Colonic mucosa (tissue), 4 donors: ENCODE measurements at places on chromosomes 16 and 17. TPM values are rescaled to one million over a fixed set of nuclear protein-coding genes. Genes with fewer than 3 reads are reported as not detected.

CA7 gene
- 46.2 TPM for total RNA-seq

SP2 gene
- 21.6 TPM for total RNA-seq

AMFR gene
- total RNA-seq = 68.7 TPM

DNA sequence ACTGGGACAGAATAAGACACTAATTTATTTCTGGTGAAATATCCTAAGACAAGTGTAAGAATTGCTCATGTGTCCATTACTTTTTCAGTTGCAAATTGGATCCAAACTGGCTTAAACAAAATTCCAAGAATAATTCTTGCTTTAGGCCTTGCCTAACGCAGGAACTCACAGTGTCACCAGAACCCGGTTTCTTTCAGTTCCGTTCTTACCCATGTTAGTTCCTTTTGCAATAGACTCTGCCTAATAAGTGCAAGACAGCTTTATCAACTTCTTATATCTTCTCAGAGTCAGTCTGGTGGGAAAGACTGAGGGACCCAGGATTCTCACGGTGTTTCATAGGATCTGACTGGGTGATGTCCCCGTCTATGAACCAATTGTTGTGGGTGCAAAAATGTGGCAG, 24.7 kb downstream of the GDE1 start:
- no peak for DNase-seq

GRCh38 chr17:3905017-3905520, 11.2 kb downstream of the P2RX1 start:
- no peak for DNase-seq

DNA sequence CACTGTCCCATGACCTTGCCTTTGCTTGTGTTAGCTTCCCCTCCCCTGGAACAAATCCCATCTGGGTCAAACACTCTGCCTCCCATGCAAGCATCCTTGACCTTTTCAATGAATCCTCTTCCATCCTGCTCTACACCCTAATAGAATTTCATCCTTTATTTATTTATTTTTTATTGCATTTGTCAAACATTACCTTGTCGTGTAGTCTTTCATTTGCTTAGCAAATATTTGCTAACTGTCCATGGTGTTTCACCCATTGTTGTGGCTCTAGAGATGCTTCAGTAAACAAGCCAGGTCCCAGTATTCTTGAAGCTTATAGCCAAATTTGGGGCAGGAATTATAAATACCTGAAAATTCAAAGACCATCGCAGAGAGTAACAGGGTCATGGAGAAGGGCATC, 51.0 kb upstream of the MRTFB start:
- no peak for DNase-seq

DNA sequence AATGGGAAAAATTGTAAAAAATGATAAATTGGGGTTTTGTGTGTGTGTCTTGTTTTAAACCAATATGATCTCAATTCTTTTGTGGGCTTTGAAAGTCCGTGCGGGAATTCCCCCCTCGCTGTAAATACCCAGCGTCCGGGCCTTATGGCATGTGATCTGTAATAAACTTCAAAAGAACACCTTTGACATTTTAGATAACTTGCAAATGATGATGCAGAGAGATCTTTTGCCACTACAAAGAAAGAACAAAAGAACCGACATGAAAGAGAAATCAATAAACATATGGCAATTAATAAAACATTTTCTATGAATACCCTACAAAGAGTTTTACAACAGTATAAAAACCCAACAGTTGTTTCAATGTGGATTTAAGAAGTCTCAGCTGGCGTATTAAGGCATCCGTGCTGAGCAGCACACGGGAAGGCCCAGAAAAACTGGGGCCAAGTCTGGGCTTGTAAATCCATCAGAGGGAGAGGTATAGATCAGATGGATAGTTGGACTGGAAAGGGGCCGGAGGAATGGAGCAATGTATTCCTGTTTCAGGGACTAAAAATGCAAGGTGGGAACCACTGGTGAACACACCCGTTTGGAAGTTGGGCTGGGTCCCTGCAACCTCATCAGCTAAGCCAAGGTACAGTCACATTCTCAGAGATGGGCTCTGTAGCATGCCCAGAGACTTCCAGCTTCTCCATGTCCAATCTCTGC, 115.2 kb downstream of the IRX5 start:
- DNase-seq = no peak

DNA sequence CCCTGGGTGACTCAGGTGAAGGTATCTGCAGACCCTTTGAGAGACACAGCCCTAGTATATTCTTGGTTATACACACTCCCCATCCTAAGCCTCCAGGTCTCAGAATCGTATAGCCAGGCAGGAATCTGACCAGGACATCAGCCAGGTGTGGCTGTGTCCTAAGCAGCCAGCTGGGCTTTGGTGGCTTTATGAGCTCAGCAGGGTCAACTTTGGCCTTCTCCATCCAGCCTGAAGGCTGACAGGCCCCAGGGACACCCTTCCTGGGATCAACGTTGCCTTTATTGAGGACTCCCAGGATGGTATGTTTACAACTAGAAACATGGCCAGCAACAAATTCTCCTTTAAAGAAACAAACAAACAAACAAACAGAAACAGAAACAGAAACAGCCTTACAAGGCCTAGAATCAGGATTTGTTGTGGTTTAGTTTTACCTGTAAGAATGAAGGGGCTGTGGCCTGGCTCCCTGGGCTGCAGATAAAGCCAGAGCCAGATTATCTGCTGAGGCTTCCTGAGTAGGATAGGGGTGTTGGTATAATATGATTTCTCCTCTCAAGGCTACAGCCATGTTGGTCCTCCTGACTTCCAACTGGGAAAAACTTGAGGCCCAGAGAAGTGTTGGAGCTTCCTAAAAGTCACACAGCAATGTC, 8.5 kb downstream of the KIF19 start:
- DNase-seq = no peak

DNA sequence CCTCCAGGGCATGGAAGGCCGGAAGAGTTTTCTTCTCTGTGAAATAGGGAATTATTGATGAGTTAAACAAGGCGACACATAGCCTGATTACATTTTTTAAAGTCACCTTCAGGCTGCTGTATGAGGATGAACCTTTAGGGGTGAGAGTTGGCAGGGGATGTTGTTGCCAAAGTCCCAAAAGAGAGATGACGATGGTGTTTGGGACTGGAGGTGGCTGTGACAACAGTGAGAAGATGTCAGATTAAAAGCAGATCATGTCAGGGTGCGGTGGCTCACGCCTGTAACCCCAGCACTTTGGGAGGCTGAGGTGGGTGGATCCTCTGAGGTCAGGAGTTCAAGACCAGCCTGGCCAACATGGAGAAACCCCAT, 16.8 kb upstream of the ASGR2 start:
- DNase-seq = no peak

GRCh38 chr17:67253384-67253783, 8.4 kb upstream of the HELZ start:
- no peak for DNase-seq

DNA sequence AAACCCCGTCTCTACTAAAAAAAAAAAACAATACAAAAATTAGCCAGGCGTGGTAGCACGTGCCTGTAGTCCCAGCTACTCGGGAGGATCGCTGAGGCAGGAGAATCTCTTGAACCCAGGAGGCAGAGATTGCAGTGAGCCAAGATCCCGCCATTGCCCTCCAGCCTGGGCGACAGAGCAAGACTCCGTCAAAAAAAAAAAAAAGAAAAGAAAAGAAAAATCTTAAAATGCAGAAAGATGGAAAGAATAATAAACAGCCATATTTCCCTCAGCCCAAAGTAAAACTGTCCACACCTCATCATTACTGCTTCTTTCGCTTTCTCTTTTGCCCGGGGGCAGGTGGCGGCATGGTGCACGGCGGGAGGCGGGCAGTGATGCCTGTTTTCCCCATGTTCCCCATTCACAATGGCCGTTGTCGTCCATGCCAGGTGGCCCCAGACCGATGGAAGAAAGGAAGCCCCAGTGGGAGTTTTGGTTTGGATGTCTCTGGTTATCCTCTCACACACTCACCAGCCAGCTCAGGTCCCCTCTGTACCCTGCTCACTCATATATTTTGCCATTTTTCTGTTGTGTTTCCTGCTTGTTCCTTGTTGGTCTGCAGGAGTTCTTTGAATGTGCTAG, 37.0 kb upstream of the PEMT start:
- DNase-seq = peak; percentile 55

- no peak for DNase-seq
These were observed 16.2 kb upstream of the SEZ6 start for GRCh38 chr17:29022074-29022473.

DNA sequence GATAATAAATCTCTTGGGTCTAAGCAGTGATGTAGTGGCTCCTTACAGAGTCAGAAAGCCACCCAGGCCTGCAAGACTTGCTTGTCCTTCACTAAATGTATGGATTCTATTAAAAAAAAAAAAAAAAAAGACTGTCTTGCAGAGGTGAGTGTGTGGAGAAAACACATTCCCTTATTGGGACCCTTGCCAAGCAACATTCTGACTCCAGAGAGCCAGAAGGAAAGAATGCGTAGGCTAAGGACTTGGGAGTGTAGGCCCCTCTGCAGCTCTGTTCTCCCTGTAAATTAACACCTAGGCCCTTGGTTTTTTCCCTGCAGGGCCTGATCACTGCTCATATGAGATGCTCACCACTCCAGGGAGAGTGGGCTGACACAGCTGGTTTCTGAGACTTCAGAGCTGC, 17.8 kb downstream of the SCPEP1 start:
- no peak for DNase-seq
